ENCODE measurements at places on chromosomes 3 and 15.

GRCh38 chr3:81426826-81427577 is 334.4 kb downstream of the GBE1 start:
- DNase-seq = no peak

DNA sequence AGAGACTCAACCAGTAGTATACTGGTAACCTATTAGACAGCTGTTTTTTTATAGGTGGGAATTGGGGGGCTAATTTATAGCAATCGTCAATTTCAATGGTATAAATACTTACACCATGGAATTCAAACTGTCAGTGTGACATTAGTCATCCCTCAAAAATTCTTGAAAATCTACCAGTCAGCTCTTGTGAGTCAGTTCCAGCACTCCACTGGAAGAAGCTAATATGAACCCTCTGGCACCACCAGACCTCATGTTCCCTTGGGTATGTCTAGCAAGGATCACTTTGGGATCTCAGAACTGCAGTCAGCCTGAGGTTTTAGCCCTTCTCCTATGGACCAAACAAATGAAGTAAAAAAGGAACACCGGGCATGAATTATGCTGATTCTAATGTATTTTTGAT is 11.8 kb upstream of the UACA start:
- peak; percentile 92 for DNase-seq

- DNase-seq = no peak
These were observed 199.5 kb downstream of the TBC1D2B start for GRCh38 chr15:77877869-77878577.

- DNase-seq = peak; percentile 95
These were observed 47.4 kb downstream of the ILDR1 start for GRCh38 chr3:121974601-121975111.

DNA sequence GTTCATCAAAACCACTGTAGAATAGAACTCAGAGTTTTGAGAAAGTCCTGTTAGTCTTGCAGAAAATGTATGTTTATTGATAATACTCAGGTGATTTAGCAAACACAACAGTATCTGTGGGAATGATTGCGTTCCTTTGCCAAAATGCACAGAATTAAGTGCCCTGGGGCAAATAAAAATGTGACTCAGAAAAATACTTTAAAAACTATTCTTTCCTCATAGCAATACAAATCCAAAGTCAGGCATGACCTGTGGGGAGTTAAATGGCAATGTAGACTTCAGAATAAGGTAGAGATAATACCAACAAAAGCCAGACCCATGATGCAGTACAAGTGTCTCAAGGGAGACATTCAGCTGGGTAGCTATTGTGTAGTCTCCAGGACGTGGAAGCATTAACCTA is 72.3 kb upstream of the SNTN start:
- peak; percentile 60 for DNase-seq

GRCh38 chr15:43518197-43518761 is 871 bp downstream of the MAP1A start:
- DNase-seq = peak; percentile 20

All from M059J (cell line).